NCI-H2081 (cell line): ENCODE measurements at places on chromosomes 3 and 15.

DNA sequence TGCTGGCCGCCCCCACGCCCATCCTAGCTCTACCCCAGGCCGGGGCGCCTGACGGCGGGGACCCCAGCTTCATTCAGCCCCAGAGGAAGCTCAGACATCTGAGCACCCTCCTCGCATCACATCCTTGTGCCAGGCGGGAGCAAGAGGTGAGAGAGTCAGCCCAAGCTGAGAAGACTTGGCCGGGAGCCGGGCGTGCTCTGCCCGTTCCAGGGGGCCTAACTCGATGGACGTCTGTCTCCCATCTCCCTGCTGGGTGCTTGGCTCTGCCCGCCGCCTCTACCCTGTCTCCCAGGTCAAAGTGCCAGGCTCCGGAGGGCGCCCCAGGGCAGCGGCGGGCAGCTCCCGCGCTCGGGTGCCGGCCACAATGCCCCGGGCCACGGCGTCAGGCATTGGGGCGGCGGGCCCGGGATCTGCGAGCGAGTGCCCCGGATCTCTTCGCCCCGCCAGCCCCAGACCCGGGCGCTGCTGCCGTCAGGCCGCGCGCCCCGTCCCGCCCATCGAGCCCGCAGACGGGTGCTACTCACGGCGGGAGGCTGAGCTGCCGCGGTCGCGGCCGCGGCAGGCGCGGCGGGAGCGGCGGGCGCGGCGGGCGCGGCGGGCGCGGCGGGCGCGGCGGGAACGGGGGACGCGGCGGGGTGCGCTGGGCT lies 388 bp downstream of the DAPK2 start:
- no peak for DNase-seq

DNA sequence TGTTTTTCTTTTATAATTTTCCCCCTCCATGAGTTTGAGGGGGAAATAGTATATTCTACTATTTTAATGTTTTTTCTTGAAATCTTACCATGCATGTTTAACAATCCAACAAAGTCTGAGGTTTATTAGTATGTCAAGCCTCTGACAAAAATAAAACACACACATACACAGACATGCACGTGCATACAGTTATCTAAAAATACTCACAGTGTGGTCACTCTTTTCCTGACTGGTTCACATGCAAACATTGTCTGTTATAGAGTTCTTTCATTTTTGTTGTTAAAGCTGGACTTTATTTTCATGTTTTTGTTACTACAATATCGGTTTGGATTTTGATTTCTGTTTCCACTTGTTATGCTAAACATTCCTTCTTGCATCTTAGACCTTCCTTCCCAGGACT lies 236.6 kb downstream of the MFSD1 start:
- no peak for DNase-seq

- DNase-seq: no peak
These were observed 33.2 kb downstream of the HDAC11 start for GRCh38 chr3:13513051-13513912.

DNA sequence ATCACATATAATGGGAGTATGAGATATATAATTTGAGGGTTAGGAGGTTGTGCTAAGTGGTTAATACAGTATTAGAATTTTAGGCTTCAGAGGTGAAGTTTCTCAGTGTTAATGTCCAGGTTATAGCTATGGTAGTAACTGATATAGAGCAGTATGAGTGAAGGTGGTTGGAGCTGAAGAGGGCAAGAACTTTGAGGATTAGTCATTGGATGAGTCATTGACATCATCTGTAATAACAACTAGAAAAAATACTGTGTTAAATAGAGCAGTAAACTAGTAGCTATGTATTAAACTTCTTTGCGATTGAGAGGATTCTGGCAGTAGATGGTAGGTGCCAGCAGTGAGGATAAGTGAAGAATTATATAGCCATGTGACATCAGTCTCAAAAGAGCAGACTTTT lies 47.5 kb upstream of the EIF3J start:
- no peak for DNase-seq

- no peak for DNase-seq
These were observed 116.2 kb downstream of the CHSY1 start for GRCh38 chr15:101135532-101136166.

- DNase-seq: no peak
These were observed 302.5 kb downstream of the OCA2 start for GRCh38 chr15:27796405-27797320.

- DNase-seq: no peak
These were observed 3.5 kb downstream of the TSEN2 start for GRCh38 chr3:12487786-12488185.

DNA sequence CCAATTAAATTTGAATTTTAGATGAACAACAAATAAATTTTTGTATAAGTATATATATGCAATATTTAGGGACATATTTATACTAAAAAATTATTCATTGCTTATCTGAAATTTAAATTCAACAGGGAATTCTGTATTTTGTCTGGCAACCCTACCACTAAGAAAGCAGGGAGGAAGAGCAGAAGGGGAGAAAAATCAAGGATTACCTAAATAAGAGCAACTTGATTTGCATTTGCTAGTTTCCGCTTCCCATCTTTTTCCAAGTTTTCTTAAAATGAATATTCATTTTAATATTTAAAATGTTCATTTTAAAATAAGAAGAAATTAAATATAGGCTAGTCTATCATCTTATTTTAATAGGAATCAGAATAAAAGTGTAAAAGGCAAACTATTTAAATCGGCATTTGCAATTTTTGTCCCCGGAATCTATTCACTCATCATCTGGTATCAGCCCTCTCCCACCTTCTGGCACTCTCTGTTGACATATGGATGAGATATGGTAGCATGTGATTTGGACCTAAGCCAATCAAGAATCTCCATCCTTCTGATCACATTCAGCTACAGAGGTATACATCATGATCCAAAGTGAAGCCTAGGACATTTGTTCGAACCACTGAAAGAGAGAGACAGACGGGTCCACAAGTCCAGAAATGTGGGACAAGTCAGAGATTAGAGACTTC lies 82.6 kb downstream of the TRANK1 start:
- no peak for DNase-seq

DNA sequence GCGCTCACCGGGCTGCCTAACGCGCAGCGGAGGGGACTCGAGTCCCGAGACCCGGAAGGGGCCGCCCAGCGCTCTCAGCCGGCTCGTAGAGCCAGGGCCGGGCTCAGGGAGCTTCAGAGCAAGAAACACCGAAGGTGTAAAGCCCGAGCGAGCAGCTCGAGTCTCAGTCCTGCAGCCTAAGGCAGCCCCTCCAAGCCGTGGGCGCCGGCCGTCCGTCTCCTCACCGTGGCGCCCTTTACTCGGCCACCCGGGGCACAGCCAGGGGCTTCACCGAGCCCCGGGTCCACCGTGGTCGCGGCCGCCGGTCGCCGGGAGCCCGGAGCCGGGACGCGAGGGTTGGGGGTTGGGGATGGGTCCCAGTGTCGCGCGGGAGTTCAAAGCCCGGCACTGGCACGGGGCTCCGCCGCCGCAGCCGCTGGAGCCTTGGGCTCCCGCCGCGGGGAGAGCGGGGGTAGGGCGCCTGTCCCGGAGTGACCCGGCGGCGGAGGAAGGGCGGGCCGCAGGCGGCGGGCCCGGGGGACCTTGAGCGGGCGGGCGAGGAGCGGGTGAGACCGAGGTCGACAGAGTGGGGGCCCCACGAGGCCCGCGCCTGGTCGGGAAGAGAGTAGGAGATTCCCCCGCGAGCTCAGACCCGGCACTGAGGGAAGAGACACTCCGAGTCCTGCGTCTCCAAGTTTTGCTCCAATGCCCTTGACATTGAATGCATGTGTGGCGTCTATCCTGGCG lies 26.9 kb upstream of the THRB start:
- DNase-seq: peak; percentile 38

GRCh38 chr15:51377038-51377786 lies 35.8 kb downstream of the GLDN start:
- DNase-seq: no peak

DNA sequence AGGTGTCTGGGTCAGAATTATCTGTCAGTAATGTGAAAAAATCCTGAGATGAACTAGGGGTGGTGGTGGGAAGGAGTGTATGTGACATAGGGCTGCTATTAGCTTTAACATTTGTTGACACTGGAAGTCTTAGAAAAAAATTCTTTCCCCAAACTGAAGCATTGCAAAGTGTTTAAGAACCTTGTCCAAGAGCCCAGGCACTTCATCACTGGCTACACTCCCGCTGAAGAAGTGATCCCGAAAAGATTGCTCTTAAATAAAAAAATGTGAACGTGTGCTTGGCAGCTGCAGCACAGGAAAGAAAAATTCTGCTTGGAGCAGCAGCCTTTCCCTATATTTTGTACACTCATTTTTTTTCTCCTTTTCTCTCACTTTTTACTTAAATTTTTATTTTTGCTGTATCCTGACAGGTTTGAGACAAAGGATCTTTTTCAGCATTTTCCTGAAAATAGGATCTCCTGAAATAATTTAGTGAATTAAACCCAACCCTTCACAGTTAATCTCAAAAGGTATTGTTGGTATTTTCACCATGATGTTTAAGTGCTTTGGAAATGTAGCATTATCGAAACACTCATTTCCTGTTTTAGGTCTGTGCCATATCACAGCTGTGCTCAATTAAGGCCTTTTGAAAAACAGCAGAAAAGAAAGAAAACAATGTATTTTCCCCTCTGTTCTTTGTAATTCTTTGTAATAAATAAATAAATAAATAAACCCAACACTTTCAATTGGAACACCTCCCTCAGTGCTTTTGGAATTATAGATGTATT lies 477.6 kb downstream of the ZNF385D start:
- DNase-seq: no peak

DNA sequence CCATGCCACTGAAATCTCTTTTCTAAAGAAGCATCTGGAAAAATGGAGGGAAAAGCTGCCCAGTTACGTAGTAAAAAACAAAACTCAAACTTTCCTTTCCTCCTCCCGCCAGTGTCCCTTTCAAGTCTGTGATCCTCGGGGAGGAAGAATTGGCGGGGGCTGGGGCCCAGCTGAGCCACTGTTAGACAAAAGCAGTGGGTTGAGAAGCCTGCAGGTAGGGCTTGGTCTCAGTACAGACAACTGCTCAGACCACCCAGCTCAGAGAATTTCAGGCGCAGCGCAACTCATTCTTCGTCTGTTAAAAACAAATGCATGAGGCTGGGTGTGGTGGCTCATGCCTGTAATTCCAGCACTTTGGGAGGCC lies 117.1 kb downstream of the MYLK start:
- DNase-seq: no peak

GRCh38 chr3:52193065-52193464 lies 4.9 kb upstream of the ALAS1 start:
- no peak for DNase-seq

GRCh38 chr3:24503616-24504113 lies 9.0 kb upstream of the THRB start:
- no peak for DNase-seq

DNA sequence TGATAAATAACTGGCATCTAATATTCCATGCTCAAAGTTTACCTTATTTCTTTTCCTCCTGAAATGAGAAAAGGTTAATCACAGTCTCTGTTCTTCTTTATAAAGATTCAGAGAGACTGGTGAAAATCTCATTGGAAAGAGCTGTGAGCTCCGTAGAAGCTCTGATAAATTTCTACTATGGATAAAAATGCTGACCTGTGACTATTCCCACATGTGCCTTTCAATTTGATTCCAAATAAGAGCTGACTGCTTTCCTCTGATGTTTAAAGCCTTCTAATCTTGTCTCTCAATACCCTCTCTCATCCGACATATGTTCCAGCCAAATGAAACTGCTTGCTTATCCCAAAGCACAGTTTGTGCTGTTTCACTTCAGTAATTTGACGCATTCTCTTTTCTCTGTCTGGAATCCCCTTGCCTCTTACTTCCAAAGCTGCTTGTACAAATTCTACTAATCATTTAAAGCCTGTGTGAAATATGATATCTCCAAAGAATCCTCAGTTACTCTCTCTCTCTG lies 130.1 kb downstream of the RTP4 start:
- no peak for DNase-seq

DNA sequence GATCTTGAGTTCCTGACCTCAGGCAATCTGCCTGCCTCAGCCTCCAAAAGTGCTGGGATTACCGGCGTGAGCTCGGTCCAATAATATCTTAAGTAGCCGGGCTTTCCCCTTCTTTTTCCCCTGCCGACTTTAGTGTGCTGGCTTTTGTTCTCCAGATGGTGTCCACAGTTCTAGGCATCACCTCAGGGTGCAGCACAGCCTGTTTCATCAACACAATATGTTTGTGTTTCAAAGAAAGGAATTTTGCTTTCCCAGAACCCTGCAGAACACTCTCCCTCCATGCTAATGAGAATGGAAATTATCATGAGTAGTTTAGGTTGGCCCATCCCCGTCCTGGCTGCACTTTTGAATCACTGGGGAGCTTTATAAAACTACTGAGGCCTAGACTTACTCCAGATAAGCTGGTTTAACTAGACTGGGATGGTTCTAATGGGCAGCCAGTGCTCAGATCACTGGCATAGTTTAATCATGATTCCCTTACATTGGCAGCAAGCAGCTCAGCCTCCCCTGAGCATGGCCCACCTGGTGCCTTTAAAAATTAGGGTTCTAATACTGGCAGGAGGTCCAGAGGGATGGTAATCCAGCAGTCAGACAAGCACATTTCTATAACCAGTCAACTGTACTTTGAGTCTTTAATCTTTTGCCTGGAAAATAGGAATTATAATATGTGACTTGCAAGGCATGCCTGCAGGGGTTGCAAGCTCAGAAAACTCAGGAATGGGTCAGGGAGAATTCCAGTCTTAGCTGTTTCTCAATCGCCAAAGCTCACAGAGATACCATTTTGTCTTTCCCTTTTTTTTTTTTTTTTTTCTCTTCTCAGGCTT lies 127.6 kb upstream of the RASGRP1 start:
- DNase-seq: no peak

- peak; percentile 27 for DNase-seq
These were observed 381.8 kb upstream of the EPHA3 start for GRCh38 chr3:88725440-88726165.

DNA sequence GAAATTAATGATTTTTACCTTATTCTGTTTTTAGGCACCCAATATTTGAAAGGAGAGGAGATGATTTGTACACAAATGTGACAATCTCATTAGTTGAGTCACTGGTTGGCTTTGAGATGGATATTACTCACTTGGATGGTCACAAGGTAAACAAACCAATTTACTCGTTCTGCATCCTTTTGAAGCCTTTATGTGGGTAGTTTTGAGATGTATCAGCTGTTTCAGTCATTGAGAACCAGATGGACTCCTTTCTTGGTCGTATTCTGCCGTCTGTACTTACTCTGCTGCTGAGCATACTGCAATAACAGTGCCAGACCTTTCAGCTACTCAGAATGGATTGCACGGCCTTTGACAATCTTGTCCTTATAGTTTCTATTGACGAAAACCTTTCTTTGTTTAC lies 13.3 kb downstream of the DNAJB11 start:
- no peak for DNase-seq

DNA sequence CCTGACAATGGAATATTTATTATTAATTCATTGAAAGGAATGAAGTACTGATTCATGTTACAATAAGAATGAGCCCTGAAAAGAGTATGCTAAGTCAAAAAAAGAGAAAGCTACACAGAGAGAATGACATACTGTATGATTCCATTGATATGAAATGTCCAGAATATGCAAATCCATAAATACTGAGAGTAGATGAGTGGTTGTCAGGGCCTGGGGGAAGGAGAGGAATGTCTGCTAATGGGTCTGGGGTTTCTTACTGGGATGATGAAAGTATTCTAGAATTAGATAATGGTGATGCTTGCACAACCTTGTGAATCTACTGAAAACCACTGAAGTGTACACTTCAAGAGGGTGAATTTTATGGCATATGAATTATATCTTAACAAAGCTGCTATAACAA lies 79.9 kb upstream of the HACD2 start:
- DNase-seq: no peak
